CMK (cell line): ENCODE measurements at places on chromosomes 1 and 21.

DNA sequence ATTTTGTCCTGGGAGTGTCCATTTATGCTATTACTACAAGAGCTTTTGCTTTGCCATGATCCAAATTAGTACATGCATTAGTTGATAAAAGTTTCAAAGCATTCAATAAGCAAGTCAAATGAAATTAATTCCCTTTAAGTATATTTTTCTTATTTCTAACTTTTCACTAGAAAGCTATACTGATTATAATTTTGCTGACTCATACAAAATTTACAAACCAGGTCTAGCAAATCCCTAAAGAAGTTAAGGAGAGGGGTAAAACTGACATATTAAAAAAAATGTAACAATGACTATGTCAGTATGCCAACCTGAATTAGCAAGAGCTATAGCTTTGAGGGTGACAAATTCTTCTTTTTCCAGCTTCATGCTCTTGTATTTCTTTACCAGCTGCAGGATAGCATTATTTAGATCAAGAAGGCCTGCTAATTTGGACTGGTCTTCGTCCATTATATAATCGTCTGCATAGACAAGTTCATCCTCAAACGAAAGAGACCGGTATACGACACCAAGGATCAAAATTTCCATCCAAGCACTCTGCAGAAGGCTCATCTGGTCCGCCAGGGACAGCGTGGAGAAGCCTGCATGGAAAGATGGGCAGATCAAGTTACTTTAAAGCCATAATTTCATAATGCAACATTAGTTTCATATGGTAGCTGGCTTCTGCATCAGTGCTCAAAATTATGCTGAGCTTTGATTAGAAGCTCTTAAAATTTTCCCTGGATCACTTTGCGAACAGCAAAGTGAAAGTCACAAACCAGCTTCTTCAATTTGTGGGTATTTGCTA is 95.8 kb upstream of the USH2A start:
- DNase-seq = no peak

GRCh38 chr1:207333620-207334019 is 12.1 kb downstream of the CD55 start:
- no peak for DNase-seq

- no peak for DNase-seq
Measured at GRCh38 chr1:19418503-19418971, 66.8 kb downstream of the CAPZB start.

- DNase-seq = no peak
Measured at GRCh38 chr1:225371366-225372010, 56.4 kb downstream of the LBR start.

DNA sequence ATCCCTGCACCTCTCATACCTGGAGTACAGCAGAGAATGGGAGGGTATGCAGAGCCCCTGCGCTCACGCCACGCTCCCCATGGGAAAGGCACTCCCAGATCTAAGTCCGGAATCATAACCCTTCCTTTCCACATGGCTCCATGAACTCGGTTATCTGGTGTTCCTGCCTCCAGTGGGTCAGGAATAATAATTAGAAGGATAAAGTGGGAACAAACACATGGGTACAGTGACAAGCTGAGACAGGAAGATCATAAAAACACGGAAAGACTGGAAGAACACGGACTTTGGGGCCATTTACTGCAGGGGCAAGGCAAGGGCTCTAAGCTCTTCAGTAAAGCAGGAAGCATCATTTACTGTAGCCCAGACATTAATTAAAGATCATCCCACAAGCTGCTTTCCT is 48.6 kb downstream of the FOXO6 start:
- DNase-seq = no peak

DNA sequence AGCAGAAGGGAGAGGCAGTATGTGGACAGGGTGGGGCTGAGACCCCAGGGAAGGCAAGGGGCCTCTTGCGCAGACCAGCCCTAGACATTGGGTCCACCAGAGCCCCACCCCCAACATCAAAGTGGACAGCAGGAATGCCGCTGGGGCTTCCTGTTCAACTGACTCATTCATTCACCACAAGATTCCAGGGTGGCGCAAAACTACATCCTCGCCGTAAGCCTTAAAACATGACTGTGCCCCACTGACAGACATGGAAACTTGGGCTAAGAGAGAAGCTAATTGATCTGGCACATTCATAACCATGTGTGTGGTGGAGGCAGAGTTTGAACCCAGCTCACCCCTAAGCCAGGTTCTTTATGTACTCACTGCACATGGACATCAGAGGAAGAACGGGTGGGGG is 14.0 kb downstream of the COL16A1 start:
- DNase-seq = no peak

DNA sequence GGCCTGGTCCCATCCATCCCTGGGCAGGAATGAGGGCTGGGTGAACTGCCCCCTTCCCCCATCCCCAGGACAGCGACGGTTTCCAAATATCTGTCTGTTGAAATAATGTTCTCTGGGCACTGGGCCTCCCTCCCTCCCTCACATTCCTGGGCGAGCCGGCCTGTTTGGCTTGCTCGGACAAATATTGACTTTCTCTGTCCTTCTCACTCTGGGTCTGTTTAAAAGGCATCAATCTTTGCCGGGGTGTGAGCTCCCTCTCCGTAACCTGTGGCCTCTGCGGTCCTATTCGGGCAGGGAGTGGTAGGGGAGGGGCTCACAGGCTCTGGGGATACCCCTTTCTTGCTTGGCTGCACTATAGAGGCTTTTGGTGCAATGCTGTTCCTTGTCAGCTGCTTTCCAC is 40.2 kb downstream of the FOXD2 start:
- no peak for DNase-seq

GRCh38 chr1:16073490-16074119 is at the start of gene FAM131C:
TSS of gene FAM131C (minus strand) at chr1:16073651. CDS start at chr1:16073442, 209 bp downstream.
- DNase-seq = no peak

DNA sequence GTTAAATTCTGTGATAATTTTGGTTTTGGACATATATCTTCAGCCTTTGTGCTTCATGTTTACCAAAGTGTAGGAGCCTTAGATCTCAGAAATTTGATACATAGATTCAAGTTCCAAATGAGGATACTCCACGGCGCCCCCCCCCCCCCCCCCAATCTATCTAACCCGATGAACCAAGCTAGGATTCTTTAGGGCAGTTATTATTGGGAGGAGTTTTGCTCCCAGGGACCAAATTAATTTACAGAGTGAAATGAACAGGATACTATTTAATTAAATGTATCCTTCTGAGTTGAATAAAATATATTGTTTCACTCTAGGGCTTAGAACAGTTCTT is 3.2 kb downstream of the USP25 start:
- DNase-seq = no peak

- no peak for DNase-seq
Measured at GRCh38 chr21:44514746-44515358, 25.1 kb downstream of the KRTAP10-1 start.

DNA sequence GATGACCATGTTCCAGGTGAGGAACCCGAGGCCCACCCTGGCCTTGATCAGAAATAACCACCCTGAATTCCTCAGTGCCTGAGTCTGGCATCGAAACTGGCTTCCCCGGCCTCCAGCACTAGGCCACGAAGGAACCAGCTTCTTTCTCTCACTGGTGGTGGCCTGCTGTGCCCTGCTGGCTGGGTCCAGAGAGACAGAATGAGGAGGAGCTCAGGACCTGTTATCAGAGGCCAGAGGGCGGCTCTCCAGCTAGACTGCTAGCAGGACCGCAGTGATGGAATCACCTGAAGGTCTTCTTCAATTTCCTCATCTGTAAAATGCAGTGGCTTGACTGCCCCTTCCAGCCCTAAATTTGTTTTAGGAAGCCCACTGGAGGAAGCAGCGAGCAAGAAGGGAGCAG is 20.5 kb downstream of the ROR1 start:
- DNase-seq = no peak

DNA sequence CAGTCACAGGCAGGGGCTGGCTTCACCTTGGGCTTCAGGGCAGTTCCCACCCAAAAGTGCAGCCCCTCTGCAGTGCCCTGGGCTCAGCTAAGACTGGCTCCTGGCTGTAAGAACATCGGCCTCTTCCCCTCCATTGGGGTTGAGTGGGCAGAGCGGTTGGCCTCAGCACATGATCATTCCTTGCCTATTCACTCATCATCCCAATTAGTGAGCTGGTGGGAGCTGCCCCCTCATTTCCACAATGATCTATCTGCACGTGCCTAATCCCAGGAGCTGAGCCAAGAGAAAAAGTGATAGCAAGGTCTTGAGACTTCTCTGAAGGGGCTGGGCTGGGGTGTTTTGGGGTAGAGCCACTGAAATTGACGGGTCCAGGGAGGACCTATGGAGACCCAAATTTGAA is 133.6 kb downstream of the SYF2 start:
- no peak for DNase-seq

DNA sequence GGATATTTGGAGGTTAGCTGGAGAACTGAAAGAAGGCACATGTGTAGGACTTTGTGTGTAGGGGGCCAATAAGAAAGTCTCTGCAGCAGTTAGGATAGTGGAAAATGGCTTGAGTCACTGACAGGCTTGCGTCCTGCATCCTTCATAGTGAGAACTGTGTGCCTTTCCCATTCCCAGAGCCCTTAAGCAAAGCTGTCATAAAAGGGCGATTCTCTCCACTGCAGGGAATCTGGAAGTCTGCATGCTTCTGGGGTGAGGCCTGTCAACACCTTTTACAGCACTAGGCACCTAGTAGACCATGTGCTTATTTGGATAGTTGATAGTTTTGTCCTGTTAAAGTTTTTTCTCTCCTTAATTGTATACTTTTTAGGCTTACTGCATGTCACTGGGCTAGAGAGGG is 39.4 kb upstream of the MACF1 start:
- no peak for DNase-seq

- no peak for DNase-seq
Measured at GRCh38 chr1:228050571-228051231, 31.8 kb upstream of the ARF1 start.

DNA sequence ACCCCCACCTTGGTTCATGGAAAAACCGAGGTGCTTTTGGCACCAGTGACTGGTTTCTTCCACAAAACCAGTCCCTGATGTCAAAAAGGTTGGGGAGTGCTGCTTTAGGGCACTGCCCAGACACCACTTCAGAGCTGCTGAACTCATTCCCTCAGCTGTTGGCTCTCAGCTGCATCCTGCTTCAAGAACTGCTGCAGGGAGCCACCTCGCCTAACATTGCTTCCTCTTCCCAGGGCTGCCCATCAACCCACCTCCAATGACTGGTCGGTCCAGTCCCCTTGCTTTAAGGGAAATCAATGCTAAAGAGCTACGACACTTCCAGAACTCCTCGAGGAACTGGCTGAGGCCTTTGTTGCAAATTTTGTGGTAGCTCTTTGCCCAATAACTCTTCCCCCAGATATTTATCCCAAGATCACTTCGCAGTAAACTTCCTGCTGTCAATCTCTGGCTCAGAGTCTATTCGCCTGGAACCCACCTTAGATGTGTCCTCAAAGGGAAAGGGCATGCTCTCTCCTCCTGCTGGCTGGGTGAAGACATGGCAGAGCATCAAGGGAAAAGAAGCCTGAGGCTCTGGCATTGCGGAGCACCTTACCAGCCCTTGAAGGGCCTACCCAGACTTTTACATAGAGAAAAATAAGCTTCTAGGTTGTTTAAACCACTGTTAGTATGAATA is 29.0 kb downstream of the C1orf52 start:
- no peak for DNase-seq

DNA sequence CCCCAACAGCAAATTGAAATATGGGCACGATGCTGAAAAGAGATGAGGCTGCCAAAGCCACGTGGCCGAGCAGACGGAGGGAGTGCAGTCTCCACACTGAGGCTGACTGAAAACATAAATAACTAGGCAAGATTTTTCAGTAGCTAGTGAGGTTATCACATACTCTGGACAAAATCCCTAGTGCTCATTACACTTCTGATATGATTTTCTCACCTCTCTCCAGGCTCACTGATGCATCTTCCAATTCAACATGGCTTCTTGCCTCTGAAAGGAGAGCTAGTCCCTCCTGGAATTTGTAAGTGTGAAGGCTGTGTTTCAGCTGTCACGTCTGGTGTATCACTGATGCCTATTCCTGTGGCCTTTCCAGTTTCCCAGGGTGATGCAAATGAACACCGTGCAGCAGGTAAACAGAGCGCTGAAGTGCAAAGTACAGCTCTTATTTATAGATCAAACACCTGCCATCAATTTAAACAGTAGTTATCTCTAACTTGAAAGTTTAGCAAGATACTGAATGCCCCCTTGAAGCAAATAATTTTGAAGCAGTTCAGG is 656.1 kb downstream of the KIF26B start:
- DNase-seq = no peak

DNA sequence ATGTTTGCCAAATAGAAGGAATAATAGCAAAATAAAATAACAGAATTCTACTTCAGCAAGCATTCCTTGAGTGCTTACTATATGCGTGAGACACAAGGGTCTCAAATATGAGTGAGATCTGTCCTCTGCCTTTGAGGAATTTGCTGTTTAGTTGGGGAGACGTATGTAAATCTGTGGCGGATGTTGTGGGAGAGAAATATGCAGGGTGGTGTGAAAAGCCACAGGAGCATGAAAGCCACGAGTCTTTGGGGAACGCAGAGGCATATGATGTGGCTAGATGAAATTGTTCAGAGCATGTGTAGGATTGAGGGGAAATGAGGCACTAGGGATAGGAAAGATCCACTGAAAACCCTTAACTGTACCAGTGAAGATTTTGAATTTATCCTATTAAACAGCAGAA is 244.4 kb downstream of the PBX1 start:
- DNase-seq = no peak

DNA sequence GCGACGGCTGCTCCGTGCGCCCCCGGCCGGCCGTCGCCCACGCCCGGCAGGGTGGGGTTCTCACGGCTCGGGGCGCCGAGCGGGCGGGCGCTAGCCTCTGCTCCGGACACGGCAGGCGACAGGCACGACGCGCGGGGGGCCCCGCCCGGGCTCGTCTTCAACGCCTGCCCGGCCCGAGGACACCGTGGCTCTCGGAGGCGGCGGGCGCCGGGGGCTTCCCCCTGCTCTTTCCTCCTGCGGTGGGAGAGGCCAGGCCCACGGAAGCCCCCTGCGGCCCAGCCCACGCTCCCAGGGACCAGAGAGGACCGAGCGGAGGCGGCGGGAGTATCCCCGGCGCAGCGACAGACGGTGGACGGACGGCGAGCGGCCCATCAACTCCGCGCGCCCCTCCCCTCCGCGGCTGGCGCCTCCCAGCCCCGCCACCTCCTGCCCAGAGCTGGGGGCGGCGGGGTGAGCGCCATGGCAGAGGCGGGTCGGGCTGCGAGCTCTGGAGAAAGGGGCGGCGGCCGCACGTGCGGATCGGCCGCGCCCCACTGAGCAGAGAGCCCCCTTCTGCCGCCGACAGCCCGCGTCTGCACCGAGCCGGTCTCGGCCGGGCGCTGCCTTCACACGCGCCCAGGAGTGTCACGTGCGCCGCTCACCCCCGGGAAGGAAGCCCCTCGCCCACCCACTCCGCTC is at the start of the genes SHE and TDRD10:
Gene SHE, minus strand, starts transcription at position 347 of the 678 bp plus-strand sequence. CDS start 386 bp downstream, outside the sequence.
Gene TDRD10, plus strand, starts transcription at position 154 of the 678 bp plus-strand sequence. CDS start 4,685 bp downstream, outside the sequence.
- no peak for DNase-seq
